ENCODE measurements at places on chromosomes 16 and 17.

GRCh38 chr16:67445441-67445912, 14.6 kb downstream of the HSD11B2 start:
- DNase-seq: no peak

- DNase-seq: no peak
These were observed 7.3 kb upstream of the DHRS7C start for GRCh38 chr17:9798724-9799123.

DNA sequence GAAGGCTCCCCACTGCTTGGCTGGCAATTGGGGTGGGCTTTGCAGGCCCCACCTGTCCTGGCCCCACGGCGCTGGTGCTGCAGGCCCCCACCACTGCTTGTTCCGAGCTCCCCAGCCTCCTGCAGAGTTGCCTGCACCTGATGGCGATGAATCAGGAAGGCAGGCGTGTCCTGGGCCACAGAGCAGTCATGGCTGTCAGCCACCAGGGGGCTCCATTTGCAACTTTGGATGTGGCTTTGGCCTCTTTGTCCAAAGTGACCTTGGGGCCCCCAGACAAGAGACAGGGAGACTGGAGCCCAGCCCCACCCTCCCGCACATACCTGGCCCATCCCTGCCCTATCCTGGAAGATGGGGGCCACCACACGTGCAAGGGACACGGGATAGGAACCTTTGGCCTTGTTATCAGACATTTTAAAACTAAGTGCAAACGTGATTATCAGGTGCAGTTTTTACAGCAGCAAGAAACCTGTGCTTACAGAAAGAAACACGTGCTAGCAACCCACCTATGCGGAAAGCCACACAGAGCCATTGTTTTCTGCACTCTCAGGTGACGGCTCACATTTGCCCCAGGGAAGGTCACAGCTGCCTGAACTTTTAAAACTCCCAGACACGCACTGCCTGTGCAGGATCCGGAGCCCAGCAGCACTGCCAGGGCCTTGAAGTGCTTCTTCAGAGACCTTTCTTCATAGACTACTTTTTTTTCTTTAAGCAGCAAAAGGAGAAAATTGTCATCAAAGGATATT, at the start of gene DNASE1:
Gene DNASE1, plus strand, starts transcription at position 443 of the 743 bp plus-strand sequence. CDS start 683 bp downstream, outside the sequence.
- DNase-seq: peak; percentile 86

DNA sequence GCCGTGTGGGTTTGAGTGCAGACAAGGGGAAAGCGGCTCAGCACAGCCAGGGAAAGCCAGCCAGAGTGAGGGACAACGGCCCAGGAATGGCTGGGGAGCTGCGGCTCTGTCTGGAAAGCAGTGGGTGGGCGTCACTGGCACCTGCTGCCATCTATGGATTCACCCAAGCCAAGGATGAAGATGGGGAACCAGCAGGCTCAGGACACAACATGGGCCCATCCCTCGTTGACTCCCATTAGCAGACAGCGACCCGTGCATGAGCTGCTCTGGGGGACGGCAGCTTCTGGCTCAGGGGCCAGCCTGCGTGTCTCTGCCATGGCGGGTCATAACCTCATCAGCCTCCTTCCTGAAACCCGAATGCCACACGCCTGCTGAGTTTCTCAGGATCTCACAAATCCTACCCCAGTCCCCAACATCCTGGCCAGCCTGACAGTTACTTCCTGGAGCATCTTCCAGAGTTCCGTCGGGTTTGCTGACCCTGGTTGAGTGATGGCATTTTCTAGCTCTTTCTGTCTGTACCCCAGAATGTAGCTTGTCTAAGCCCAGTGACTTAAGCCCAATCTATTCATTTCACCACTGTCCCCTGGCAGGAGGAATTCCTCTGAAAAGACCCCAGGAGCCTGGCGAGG, 50.7 kb downstream of the SLC7A5 start:
- no peak for DNase-seq

GRCh38 chr17:58391302-58391984, 25.9 kb downstream of the RNF43 start:
- no peak for DNase-seq

GRCh38 chr16:77680496-77680895, 41.8 kb upstream of the NUDT7 start:
- no peak for DNase-seq

DNA sequence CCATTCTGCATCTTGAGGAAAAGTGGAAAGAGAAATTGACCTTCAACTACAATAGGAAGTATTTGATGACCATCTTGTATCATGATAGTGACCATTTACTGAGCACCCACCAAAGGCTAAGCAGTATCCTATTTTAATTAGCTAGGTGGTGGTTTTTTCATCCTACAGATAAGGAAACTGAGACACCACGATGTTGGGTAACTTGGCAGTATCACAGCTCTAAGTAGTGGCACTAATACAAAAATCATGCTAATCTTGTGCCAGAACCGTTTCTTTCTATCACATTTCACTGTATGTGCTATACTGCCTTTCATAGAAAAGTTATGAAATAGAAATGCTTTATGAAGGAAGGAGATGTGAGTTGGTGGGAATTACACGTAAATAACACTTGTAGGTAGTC, 2.3 kb downstream of the EVI2B start:
- DNase-seq: no peak

DNA sequence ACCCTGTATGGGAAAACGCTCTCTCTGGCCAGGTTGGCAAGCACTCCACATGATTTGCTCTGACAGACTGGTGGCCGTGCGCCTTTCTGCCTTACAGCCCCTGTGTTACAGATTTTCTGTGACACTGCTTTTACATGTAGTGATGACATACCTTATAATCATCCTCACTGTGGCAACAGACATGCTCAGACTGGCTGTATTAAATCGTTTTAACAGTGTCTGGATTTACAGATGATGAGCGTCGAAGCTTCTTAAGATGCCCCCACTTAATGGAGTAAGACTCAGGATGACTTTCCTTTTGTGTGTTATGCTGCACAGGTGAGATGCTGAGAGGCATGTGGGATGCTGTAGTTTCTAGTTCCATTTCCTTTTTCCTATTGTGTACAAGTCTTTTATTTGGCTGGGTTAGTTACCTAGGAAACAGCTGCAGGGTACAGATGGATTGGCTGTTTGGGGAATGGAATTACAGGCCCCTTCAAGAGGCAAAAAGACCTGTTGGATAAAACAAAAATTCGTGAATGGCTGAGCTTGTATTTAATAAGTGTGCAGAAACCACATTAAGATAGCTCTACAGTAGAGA, 20.9 kb upstream of the VWA3A start:
- DNase-seq: no peak

DNA sequence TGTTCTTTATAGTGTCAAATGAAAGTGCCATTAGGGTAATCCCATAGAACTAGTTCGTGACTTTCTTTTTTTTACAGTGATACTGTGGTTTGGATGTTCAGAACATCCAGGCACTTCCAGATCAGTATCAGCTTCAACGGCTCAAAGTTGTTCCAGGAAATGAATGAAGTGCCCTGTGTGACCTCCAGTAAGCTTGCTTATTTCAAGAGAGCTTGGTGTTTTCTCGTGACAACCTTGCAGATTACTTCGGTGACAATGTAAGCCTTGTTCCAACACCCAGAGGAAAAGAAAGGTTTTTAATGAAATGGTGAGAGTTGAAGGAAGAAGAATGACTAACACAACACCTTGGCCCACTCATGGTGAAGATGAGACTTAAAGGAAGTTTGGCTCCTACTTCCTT, 16.0 kb upstream of the KCNJ16 start:
- DNase-seq: no peak

DNA sequence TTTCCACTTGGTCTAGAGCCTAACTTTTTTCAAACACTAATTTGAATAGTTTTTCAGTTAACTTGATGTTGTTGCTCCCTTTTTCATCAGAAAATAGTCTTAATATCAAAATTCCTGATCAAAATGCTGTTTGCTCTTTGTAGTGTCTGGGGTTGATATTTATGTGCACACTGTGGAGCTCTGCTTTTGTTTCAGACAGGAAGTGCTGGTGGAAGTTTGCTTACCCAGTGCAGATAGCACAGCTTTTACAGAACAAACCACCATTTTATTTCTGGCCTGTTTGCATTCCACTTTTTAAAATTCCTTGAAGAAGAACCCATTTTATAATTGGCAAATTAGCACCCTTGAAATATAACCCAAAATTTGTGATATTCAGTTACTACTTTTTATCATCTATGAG, 125.4 kb downstream of the MRTFB start:
- DNase-seq: no peak

- DNase-seq: no peak
These were observed 7.3 kb upstream of the DPEP3 start for GRCh38 chr16:67987460-67988160.

DNA sequence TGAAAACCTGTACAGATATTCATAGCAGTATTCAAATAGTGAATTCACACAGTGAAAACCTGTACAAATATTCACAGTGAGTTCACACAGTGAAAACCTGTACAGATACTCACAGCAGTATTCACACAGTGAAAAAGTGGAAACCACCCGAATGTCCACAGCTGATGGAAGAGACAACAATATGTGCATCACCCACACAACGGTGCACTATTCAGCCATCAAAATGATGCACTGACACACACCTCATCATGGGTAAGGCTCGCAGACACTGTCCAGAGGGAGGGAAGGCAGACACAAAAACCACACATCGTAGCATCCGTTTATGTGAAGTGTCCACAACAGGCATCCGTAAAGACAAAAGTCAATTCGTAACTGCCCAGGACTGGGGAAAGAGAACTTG, 100.9 kb downstream of the VPS53 start:
- DNase-seq: no peak

GRCh38 chr17:28258347-28258887, 60.6 kb upstream of the TMEM97 start:
- DNase-seq: no peak

DNA sequence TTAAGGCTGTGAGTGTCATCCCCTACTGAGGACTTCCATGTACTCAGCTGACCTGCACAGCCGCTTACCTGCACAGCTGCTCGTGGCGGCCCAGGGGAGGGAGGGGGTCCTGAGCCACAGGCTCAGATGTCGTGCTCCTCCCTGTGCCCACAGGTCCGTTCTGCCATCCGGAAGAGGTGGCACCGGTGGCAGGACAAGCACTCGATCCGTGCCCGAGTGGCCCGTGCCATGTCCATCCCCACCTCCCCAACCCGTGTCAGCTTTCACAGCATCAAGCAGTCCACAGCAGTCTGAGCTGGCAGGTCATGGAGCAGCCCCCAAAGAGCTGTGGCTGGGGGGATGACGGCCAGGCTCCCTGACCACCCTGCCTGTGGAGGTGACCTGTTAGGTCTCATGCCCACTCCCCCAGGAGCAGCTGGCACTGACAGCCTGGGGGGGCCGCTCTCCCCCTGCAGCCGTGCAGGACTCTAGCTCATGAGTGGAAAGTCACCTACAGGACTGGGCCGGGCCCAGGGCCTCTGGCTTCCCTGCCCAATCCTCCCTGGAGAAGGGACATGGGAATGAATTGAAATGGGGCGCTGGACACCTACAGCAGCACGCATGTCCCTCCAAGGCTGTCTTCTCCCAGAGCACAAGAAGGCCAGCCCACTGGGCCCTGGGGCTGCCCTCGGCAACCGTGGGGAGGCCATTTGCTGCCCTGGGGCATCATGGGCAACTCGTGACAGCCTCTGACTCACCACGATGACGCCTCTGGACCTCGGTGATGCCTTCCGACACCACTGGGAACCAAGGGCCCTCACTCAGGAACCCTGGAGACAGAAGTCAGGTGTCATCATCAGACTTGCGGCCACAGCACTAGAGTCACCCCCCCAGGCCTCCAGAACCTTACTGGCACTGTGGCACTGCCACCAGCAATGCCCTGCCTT, 9.9 kb upstream of the SPPL2C start:
- DNase-seq: no peak

DNA sequence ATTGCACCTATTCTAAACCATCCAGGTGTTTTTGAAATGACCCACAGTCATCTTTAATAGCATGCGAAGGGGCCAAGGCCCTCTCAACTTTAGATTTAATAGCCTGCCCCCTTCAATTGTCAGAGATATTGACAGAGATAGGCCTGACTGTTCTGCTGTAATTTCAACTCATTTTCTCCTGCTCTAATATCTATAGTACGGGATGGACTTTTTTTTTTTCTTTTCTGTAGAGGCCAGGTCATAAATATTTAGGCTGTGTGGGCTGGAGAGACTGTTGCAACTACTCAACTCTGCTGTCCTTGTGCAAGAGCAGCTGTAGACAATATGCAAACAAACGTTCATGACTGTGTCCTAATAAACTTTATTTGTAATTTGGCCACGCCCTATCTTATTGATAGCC, 24.7 kb upstream of the KRT20 start:
- no peak for DNase-seq

GRCh38 chr17:7460850-7461660, 16.2 kb downstream of the CHRNB1 start:
- peak; percentile 82 for DNase-seq

DNA sequence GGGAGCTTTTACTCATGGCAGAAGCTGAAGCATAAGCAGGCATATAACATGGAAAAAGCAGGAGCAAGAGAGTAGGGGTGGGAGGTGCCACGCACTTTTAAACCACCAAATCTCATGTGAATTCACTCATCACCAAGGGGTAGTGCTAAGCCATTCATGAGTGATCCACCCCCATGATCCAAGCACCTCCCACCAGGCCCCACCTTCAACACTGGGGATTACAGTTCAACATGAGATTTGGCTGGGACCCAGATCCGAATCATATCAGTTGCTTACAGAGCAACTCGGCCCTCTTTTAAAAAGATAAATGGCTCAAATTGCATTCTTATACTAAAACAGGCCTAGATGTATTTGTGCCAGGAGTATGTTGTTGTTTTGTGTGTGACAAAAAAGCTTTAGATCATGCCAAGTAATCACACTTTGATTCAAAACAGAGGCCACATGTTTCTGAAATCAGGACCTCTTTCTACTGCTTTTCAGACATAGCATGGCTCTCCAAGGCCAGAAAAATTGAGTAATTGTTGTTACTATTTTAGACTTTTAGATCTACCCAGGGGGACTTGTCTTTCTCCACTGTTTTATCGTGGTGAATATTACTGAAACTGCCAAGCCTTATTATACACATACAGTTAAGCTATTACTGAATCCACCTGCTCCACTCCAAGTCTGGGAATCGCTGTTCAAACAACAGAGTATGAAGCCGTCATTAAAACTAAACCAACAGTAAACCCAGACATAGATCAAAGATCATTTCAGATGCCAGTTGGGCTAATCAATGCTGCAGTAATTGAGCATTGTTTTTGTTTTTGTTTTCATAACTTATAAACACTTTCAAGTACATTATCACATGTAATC, 163.3 kb downstream of the KCNJ2 start:
- DNase-seq: no peak

- peak; percentile 83 for DNase-seq
These were observed at the start of gene COG4 for GRCh38 chr16:70523076-70523742. COG4 (minus strand) TSS chr16:70523554; CDS start chr16:70523543, 11 bp downstream.

GRCh38 chr17:37740915-37741314, 3.9 kb downstream of the HNF1B start:
- no peak for DNase-seq

DNA sequence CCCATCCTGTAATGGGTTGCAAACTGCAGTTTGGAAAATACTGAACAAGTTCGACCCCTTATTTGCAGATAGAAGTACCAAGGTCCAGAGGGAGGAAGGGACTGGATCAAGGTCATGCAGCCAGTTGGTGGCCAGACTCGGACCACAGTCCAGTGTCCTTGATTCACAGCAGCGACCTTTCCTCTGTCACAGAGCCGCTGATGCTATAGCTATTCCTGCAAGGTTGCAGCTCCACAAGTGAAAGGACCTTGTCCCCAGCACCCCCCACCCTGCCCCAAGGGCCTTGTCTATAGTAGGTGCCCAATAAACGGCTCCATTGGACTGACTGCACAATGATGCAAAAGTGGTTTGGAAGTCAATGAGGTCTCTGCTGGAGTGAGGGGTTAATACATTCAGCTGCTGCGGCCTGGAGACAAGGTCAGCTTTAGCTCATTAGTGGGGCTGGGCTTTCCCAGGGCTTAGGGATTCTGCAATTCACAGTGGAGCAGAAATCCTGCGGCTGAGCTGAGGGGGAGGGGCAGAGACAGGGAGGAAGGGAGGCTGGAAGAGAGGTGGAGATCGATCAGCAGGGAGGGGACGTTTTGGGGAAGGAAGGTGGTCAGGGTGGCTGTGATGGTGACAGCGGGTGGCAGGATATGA, 13.4 kb upstream of the CRHR1 start:
- peak; percentile 76 for DNase-seq
